AG08396 (cell line): ENCODE measurements at places on chromosomes 13 and 19.
A peak's percentile ranks its signal among the peaks of the same experiment; 100 is the strongest.

- DNase-seq = no peak
Measured at GRCh38 chr19:1045247-1045603, 5.3 kb downstream of the ABCA7 start.

DNA sequence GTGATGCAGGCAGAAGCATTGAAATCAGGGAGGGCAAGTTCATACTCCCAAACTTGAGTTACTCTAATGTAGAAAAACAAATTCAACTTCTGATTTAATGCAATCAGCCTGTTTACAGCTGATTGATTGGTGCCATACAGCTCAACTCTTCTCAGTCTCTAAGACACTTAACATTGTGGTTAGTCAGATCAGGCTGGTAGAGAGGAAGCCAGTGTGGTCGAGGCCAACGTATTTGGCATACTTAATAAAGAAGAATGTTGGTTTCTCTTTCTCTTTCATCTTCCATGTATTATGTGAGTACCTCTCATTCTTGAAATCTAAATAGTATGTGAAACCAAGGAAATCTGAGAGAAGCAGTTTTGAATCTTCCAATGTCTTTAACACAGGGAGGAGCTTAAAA is 255.0 kb upstream of the SLITRK1 start:
- DNase-seq = peak; percentile 3

GRCh38 chr13:113049981-113050380 is 55.6 kb upstream of the F7 start:
- DNase-seq = no peak

GRCh38 chr13:88622362-88622973 is 951.3 kb downstream of the SLITRK5 start:
- no peak for DNase-seq

DNA sequence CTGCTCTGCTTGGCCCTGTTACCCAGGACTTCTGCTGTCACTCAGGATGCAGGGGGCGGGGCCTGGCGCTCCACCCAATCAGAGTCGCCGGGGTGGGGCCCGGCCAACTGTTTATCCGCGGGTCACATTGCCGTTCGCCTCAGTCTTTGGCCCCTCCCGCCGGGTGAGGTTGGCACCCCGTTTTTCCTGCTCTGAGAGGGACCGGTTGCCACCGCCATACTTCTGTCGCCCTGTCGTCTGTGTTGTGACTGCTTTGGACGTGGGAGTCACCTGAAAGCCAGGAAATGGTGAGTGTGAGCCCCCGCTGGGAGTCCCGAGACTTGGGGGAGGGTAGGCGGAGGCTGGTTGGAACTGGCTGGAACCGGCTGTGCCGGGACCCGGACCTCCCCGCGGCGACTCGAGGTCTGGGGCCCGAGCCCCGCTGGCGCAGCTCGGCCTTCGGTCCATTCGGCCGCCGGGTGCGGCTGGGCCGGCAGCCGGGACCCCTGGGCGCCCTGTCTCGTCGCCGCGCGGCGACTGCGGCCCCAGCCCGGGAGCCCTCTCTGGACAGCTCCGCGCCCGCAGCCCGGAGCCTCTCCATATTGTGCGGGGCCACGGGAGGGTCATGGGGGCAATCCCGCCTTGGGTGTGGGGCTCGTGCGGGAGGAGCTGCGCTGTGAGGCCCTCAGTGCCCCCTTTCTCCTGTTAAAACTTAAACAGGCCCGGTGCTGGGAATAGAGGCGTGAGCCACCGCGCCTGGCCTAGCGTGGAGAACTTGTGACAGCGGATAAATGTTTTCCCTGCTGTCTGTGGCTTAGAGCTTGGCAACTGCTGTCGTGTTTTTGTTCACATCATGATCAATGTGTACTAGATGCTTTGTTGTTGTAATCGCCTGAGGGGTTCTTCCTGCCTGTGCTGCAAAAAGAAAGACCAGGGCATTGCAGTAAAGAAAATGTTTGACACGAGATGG is at the start of gene ZNF844:
Gene ZNF844, plus strand, starts transcription at position 142 of the 949 bp plus-strand sequence. Its CDS starts 143 bp downstream, at position 285.
- DNase-seq = peak; percentile 98

DNA sequence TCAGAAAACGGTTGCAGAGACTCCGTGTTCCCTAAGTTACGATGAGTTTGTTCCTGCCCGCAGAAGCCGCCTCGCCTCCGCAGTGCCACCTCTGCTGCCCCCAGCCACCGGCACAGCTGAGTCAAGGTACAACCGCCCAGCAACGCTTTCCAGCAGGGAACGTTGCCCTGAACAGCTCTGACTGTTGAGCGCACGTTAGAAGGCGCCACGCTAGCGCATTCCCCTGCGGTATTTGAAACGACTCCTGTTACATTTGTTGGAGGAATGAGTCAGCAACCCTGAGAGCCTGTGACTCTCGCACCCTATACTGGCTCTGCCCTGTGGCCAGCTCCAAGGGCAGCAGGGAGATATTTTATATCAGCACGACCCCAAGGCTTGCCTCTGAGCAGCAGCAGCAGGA is 302.8 kb downstream of the TEX29 start:
- DNase-seq = no peak

GRCh38 chr13:103210348-103210747 is 144.1 kb upstream of the SLC10A2 start:
- no peak for DNase-seq

DNA sequence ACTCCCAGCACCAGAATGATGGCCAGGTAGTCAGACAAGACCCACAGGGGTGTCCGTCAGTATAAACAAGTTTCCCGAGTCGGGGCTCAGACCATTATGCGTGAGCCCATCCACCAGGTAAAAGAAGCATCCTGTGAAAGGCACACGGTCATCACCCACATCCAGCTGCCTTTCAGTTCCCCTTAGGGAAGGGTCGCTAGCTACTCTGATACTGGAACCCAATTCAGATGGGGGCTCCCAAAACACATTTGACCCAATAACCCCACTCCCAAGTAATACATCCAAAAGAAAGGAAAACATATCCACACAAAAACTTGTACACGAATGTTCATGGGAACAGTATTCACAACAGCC is 66.8 kb downstream of the STK24 start:
- no peak for DNase-seq
